Activated CD4-positive, alpha-beta memory T cell treated with anti-CD3 and anti-CD28 coated beads for 36 hours (primary cell): ENCODE measurements at places on chromosomes 16 and 17. TPM values are rescaled to one million over a fixed set of nuclear protein-coding genes. Genes with fewer than 3 reads are reported as not detected.

TBC1D3K gene
- total RNA-seq: not detected

FGF11 gene
- total RNA-seq: 2.1 TPM

- no peak for DNase-seq
These were observed 97.4 kb downstream of the VAT1L start for GRCh38 chr16:77885571-77886295.

DNA sequence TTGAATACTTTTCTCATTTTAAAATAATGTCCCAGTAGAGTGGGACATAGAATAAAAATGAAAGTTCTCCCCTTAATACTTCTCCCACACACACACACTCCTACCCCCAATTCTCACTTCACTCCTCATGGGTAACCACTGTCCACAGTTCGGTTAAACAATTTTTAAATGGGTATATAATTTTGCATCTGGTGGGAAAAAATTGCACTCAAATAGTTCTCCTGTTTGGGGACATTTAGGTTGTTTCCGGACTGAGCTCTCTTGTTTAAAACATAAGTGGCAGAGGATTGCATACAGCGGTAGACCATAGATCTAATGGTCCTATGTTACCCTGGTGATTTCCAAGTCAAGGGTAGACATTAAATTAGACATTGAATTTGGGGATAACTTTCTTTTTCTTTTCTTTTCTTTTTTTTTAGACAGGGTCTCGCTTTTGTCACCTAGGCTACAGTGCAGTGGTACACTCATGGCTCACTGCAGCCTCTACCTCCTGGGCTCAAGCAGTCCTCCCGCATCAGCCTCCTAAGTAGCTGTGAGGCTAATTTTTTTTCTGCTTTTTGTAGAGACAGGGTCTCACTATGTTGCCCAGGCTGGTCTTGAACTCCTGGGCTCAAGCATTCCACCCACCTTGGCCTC is 138.3 kb downstream of the SOCS1 start:
- no peak for DNase-seq

FOXC2 gene
- not detected for total RNA-seq

GPR139 gene
- not detected for total RNA-seq

DNA sequence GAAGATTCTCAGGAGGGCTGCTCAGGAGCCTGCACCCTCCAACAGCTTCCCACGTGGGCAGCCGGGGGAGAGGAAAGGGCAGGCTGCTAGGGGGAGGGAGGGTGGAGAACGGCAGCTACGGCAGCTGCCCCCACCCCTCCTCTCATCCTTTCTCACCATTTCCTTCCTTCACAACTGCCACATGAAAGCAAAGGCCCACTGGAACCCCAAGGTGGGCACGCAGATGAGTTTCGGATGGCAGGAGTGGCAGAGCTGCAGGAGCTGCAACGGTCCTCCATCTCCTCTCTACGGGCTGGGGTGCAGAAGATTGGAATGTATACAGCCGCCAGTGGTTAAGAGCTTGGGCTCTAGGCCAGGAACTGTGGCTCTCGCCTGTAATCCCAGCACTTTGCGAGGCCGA is 77.7 kb downstream of the GAS7 start:
- DNase-seq: no peak

GRCh38 chr16:82629441-82630027 is 2.8 kb downstream of the CDH13 start:
- DNase-seq: no peak
